ENCODE measurements at places on chromosomes 4 and X. TPM values are rescaled to one million over a fixed set of nuclear protein-coding genes. Genes with fewer than 3 reads are reported as not detected.

GRCh38 chr4:181860157-181860556, 383.0 kb upstream of the TENM3 start:
- DNase-seq, result no peak

DNA sequence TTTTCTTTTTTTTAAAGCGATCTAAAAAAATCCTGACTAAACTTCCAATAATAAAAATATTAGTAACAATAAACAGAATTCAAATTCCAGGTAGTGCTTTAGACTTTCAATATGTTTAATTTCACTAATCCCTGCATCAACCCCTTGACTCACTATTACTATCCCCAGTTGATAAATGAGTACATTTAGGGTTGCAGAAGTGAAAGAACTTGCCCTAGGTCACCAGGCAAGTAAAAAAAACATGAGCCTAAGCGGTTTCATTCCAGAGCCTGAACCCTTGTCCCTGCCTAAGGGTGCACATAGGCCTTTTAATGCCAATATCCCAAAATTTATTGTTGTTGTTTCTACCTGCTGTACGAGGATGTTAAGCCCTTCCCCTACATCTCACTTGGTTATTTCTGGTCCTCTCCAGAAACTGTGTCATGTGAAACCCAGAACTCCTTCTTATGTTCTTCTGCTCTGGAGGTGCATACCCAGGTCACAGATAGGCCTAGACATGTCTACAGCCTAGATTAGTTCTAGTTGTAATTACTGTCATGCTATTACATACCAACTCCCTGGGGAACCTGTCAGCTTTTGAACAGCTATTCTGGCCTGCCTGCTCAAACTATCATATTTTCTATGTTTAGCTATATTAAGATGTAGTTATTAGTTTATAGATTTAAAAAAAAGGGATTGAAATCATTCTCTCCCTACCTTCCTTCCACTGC, 244.5 kb upstream of the PITX2 start:
- no peak for DNase-seq

FHDC1 gene
- total RNA-seq, result 5.7 TPM

DNA sequence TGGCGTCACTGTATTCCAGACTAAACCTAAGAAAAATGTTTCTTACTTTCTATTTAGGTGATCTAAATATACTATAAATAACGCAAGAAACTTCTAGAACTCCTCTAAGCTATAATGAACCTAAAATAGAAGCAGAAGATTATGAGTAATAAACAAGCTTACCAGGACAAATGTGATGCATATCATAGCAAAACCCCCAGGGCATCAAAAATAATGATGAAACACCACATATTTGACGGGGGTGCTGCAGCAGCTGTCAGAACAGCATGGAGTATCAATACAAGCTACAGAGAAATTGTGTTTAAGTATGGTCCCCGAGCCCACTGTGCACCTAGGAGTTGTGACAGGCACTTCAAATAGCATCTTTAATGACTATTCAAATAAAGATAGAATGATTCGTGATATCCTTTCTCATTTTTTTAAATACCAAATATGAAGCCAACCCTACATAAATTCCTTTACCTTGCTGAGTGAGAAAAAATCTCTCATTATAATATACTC, 337.3 kb downstream of the CENPC start:
- DNase-seq, result no peak

POLN gene
- 8.6 TPM for total RNA-seq

DNA sequence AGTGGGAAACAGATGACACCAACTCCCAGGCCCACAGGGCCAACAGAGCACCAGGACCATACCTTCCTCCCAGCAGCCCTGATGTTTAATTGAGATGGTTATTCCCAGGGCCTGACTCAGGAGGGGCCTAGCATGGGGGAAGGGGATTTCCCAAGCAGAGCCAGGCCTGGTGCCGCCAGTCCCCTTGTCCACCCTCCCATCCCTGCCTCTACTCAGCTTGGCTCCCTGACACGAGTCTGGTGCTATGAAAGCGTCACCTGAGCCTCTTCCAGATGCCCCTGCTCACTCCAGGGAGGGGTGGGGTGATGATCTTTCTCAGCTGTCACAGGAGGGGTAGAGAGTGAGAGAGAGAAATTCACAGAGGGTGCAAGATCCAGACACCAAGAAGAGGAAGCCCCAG, 72.7 kb downstream of the EFNB1 start:
- DNase-seq, result no peak

GPR173 gene
- 21.2 TPM for total RNA-seq

GRCh38 chr4:117700111-117700892, 334.0 kb upstream of the NDST3 start:
- no peak for DNase-seq

- peak; percentile 43 for DNase-seq
Measured at GRCh38 chrX:41922431-41923151, 763 bp downstream of the CASK start.

DNA sequence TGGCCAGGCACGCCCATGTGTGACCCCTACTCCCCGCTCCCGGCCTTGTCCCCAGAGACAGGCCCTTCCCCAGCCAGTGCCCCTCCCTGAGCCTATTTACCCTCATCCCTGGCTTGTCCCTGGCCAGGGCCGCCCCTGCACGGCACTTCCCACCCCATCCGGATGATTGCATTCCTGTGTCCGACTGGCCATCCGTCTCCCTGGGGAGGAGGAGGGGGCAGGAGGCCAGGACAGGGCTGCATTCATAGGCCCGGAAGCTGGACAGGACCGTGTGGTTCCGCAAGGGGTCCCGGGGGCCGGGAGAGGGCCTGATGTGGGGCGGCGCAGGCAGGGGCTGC, 22.8 kb downstream of the CTBP1 start:
- DNase-seq, result no peak

DNA sequence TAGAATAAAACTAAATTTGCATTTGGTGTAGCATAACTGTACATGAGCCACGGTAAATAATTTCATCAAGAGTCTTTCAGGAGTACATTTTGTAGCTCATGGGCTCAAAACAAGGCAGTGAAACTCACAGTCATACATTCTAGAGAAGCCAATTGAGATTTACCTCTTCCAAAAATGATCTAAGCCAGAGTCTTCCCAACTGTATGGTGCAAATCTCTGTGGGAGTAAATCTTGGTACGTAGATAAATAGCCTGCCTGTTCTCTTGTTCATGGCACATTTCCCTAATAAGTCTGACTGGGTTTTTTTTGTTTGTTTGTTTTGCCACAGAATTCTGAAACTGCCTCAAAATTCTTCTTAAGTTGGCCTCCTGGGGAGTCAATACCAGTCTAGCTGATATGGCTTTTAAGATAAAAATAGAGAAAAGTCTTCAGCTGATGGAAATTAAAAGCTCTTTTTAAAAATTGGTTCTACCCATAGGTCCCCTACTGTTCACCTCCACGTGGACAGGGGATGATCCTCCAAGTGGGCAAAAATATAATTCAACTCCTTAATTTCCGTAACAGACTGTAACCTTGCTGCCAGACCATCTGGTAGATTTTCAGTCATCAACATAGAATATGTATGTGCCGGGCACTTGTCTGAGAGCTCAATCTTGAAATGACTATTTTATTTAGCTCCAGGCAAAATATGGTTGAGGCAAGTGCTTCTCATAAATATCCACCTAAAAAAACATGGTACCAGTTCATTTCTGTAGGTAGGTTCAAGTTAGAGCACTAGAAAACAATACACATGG, 365.4 kb downstream of the PDHA2 start:
- no peak for DNase-seq
